Stimulated activated CD8-positive, alpha-beta memory T cell treated with anti-CD3 and anti-CD28 coated beads, Interleukin-2, amount 100 ng/mL, for 48 hours (primary cell): ENCODE measurements at places on chromosomes 16 and 17.

GRCh38 chr17:31092475-31093064 is 2.2 kb upstream of the NF1 start:
- DNase-seq, result no peak

- DNase-seq, result no peak
Observed at GRCh38 chr17:64063088-64063487, 42.7 kb upstream of the ICAM2 start.

GRCh38 chr17:14372905-14373613 is 72.2 kb downstream of the HS3ST3B1 start:
- no peak for DNase-seq

- no peak for DNase-seq
Observed at GRCh38 chr16:67861877-67862276, 11.0 kb upstream of the EDC4 start.

- DNase-seq, result no peak
Observed at GRCh38 chr16:12998361-12999085, 97.1 kb downstream of the SHISA9 start.

- DNase-seq, result no peak
Observed at GRCh38 chr16:25570131-25570530, 121.6 kb upstream of the HS3ST4 start.

DNA sequence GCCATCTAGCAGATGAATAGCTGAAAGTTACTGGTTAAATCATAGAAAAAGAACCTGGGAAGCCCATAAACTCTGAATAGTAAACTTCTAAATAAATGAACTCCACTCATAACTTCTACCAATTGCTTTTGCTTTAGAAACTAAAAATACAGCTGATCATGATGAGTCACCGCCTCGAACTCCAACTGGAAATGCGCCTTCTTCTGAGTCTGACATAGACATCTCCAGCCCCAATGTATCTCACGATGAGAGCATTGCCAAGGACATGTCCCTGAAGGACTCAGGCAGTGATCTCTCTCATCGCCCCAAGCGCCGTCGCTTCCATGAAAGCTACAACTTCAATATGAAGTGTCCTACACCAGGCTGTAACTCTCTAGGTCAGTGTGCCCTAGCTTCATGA is 9.7 kb downstream of the KAT7 start:
- DNase-seq, result no peak

- DNase-seq, result no peak
Observed at GRCh38 chr17:51992864-51993416, 165.6 kb downstream of the CA10 start.

- DNase-seq, result no peak
Observed at GRCh38 chr16:69106491-69107315, 1.2 kb downstream of the HAS3 start.

DNA sequence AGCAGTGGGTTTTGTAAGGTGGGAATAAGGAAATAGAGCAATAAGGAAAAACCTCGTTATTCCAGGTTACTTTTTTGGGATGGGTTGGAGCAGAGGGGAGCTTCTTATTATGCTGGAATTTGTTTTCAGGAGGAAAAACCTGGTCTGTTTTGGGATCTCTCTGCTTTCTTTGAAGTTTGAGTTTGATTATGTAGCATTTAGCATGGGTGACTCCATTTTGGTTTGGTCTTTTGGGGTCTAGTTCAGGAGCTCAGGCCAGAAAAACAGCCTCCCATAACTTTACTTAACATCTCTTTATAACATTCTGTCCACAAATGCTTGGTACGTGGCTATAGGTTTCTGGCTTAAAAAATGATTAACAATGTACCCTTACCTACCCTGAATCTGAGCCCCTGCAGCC is 8.5 kb upstream of the ZG16 start:
- DNase-seq, result no peak

DNA sequence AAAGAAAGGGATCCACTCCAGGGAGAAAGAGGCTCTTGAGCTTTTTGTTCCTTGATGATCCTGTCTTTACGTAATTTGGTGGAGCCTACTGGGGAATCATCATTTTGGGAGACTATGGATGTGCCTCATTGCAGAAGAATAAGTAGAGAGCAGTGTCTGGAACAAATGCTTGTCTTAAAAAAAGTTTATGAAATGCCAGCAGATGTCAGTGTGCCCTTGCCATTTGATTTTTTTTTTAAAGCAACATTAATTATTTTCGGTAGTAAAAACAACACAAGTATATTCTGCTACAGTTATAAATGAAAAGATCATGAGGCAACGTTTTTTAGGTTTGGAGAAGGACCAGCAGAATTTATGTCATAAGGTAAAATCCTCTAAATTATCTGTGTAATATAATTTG is 934.8 kb upstream of the EEF2KMT start:
- DNase-seq, result no peak

- DNase-seq, result no peak
Observed at GRCh38 chr17:30413109-30413508, 34.4 kb downstream of the CPD start.

- no peak for DNase-seq
Observed at GRCh38 chr16:24523569-24523968, 15.8 kb upstream of the RBBP6 start.

DNA sequence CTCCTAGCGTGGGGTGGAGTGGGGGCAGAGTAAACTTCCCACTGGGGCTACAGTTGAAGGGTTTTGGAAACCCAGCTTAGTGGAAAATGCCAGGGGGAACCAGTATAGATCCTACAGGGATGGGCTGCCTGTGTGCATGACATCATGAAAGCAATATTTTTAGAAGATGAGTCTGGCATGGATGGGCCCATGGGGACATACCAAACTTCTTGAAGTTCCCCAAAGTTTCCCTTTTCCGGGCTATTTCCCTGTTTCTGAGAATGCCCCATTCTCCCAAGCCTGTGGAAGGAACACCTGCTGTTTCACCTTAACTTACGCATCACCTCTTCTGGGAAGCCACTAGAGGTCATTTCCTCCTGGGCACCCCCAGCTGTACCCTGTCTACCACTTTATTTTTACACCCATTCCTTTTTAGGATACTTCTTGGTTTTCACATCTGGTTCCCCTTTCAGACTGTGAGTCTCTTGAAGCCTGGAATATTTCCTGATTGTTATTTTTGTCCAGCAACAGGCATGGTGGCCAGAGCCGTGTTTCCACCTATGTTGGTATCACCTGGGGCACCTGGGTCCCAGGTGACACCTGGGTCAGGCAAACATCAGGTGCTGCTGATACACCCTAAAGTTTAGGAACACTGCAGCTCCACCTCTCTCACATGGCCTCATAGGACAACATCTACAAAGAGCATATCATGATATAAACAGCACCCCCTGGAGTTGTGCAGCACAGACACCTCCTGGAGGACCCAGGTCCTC is 9.8 kb downstream of the SOCS3 start:
- DNase-seq, result no peak

DNA sequence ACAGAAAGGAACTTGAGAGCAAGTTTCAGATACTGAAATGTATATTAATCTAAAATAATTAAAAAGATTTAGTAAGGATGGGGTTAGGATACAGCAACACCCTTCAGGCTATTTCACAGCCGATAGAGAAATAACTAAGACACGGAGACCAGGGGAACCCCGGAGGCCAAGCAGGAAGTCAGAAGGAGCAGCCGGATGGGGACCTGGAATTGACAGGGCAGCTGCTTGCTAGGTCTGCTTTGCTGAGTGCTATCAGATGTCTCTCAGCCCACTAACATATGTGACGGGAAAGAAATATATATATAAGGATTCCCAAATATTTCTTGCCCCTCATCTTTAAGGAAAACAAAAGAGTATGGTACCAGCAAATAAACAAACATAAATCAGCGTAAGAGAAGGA is 154.1 kb upstream of the CDH5 start:
- DNase-seq, result no peak

DNA sequence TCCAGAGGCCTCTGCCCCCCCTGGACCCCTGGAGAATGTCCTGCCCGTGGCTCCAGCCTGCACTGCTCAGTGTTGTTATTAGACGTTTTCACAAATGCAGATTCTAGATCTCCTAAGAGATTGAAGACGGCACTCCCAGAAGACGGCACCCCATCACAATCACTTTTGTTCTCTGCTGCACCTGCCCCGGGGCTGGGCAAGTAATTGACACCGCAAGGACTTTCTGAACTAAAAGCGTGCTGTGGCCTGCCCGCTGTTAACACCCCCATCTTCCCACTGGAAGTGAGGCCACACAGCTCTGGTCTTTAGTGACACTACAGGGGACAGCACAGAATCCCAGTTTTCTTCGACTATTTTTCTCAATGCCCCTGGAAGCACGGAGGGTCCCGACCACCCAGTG is 256.9 kb downstream of the ENGASE start:
- no peak for DNase-seq
